ENCODE measurements at places on chromosomes 5 and 9.

GRCh38 chr9:76090330-76090729, 199.9 kb downstream of the PCSK5 start:
- no peak for DNase-seq
- H3K36me3 ChIP-seq, result no peaks in the 10 kb centered on the region
- no peaks in the 10 kb centered on the region for H3K27me3 ChIP-seq
- H3K4me1 ChIP-seq, result no peaks in the 10 kb centered on the region

DNA sequence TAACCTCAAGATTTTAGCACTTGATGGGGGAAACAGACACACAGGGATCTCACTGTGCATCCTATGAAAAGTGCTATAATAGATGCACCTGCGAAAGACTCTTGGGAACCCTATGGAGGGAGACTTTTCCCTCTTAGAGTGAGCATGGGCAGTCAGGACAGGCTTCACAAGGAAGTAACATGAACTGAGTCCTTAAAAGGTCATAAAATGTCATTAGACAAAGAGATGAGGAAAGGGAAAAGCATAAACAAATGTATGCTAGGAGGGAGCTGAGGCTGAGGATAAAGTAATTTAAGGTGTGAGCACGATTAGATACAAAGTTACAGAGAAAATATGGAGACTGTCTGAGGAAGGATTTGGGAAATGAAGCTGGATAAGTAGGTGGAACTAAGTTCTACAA, 60.6 kb upstream of the MIER3 start:
- no peak overlapping the region for H3K4me3 ChIP-seq
- DNase-seq, result no peak
- no peaks in the 10 kb centered on the region for H3K36me3 ChIP-seq

GRCh38 chr9:82957529-82958379, 105.2 kb downstream of the RASEF start:
- H3K27me3 ChIP-seq, result no peaks in the 10 kb centered on the region
- no peak overlapping the region for H3K27ac ChIP-seq
- H3K4me1 ChIP-seq, result no peaks in the 10 kb centered on the region
- no peak overlapping the region for H3K4me3 ChIP-seq
- no peaks in the 10 kb centered on the region for H3K36me3 ChIP-seq

DNA sequence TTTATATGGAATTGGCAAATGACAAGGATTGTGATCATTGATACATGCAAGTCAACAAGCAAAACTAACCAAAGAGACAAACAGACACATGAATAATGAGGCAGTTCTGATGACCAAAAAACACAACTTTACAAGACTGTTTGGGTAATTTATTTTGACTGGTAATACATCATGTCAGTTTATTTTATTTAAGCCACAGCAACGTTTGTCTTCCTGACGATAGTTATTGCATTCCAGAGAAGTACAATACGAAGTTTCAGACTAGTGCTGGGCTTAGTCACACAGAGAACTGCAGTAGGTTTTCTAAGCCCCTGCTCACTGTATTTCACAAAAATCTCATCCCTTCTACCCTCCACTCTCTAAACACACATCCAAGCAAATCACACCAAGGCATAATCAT, 514.2 kb downstream of the RAB3C start:
- H3K27me3 ChIP-seq, result no peaks in the 10 kb centered on the region
- no peaks in the 10 kb centered on the region for H3K36me3 ChIP-seq
- H3K27ac ChIP-seq, result no peak overlapping the region
- no peaks in the 10 kb centered on the region for H3K4me1 ChIP-seq
- H3K4me3 ChIP-seq, result no peak overlapping the region

GRCh38 chr9:95649801-95650213, 133.0 kb upstream of the PTCH1 start:
- no peaks in the 10 kb centered on the region for H3K4me1 ChIP-seq
- H3K4me3 ChIP-seq, result no peak overlapping the region
- no peak overlapping the region for H3K27ac ChIP-seq

- H3K27me3 ChIP-seq, result no peaks in the 10 kb centered on the region
- H3K27ac ChIP-seq, result no peak overlapping the region
- no peak overlapping the region for H3K4me3 ChIP-seq
- H3K36me3 ChIP-seq, result no peaks in the 10 kb centered on the region
- peak; percentile 78 for DNase-seq
Measured at GRCh38 chr5:40904205-40904993, 4.9 kb upstream of the C7 start.

DNA sequence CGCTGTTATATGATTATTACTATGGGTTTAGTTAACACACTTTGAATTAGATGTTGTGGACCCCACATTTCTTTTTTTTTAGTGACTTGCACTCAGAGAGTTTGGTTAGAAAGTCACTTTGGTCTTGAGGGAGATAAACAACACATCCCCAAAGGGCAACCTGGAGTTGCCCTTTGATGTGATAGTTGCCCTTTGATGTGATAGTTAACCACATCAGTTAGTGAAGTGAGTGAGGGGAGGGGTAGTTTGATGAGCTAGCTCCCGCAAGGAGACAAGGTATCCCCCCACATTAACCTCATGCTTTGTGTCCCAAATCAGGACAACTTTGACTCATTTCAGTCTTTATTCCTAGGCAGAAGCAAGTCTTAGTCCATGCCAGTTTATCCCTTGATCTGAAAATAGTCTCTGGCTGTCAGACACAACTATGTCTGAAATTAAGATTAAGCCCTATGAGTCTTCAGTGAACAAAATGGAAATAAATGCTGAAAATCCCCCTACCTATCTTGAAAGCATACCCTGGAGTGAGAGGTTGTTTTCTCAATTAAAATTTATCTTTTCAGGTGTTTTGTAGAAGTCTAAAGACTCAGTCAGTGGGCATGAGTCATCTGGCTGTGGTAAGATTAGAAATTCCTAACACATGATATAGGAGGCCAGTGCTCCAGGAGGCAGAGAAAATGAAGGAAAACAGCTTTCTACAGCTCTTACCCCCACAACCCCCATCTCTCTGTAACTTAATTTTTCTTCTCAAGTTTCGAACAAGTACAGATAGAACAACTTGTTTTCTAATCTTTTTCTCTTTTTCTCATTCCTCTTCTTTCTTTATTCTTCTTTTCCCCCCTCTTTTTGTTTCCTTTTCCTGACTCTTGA, 208.9 kb upstream of the DMRTA1 start:
- H3K4me3 ChIP-seq, result no peak overlapping the region
- H3K36me3 ChIP-seq, result no peaks in the 10 kb centered on the region
- H3K27me3 ChIP-seq, result no peaks in the 10 kb centered on the region
- DNase-seq, result no peak

DNA sequence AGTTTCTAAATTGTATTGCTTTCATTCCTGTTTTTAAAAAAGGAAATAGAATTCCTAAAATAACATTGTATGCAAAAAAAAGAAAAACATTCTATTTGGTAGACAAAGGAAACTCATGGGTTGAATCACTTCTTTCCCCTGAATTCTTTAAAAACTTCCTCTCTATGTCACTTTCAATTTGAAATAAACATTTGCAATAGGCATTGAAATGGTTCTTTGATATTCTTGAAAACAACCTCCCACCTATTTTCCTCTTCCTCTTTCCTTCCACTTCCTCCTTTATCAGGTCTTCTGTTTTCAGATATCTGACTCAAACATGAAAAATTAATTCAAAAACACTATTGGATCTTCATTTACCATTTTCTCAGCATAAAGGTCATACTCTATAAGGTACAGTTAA, 442.0 kb upstream of the MEF2C start:
- no peaks in the 10 kb centered on the region for H3K36me3 ChIP-seq
- no peak overlapping the region for H3K4me3 ChIP-seq
- no peaks in the 10 kb centered on the region for H3K27me3 ChIP-seq

- no peak overlapping the region for H3K4me3 ChIP-seq
- H3K36me3 ChIP-seq, result no peaks in the 10 kb centered on the region
- H3K27ac ChIP-seq, result no peak overlapping the region
Measured at GRCh38 chr5:125526966-125527365, 780.5 kb upstream of the ZNF608 start.

- no peak overlapping the region for H3K4me3 ChIP-seq
- no peak overlapping the region for H3K27ac ChIP-seq
- no peaks in the 10 kb centered on the region for H3K36me3 ChIP-seq
- no peaks in the 10 kb centered on the region for H3K27me3 ChIP-seq
- no peak for DNase-seq
Measured at GRCh38 chr5:78879516-78879915, 105.6 kb downstream of the ARSB start.

DNA sequence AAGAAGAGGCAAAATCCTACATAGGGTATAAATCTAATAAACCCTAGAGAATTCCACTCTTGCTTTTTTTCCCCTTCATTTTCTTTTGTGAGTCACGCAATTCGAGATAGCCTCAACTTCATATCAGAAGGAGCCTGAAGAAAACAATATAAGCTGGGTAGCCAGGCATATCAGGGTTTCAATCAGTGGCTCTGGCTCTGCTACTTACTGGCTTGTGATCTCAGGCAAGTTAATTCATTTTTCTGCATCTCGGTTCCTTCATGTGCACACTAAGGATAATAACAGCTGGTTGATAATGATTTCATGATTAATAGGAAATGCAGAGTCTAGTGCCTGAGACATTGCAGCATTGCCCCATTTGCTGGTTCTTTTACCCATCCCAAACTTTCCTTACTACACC, 46.5 kb upstream of the ASTN2 start:
- DNase-seq, result no peak
- no peaks in the 10 kb centered on the region for H3K36me3 ChIP-seq
- no peak overlapping the region for H3K4me3 ChIP-seq
- no peak overlapping the region for H3K27ac ChIP-seq
- no peaks in the 10 kb centered on the region for H3K4me1 ChIP-seq
- no peaks in the 10 kb centered on the region for H3K27me3 ChIP-seq

GRCh38 chr5:71783891-71784290, 64.8 kb downstream of the CARTPT start:
- H3K27me3 ChIP-seq, result no peaks in the 10 kb centered on the region
- H3K36me3 ChIP-seq, result no peaks in the 10 kb centered on the region
- H3K4me1 ChIP-seq, result no peaks in the 10 kb centered on the region
- no peak overlapping the region for H3K27ac ChIP-seq
- DNase-seq, result no peak

DNA sequence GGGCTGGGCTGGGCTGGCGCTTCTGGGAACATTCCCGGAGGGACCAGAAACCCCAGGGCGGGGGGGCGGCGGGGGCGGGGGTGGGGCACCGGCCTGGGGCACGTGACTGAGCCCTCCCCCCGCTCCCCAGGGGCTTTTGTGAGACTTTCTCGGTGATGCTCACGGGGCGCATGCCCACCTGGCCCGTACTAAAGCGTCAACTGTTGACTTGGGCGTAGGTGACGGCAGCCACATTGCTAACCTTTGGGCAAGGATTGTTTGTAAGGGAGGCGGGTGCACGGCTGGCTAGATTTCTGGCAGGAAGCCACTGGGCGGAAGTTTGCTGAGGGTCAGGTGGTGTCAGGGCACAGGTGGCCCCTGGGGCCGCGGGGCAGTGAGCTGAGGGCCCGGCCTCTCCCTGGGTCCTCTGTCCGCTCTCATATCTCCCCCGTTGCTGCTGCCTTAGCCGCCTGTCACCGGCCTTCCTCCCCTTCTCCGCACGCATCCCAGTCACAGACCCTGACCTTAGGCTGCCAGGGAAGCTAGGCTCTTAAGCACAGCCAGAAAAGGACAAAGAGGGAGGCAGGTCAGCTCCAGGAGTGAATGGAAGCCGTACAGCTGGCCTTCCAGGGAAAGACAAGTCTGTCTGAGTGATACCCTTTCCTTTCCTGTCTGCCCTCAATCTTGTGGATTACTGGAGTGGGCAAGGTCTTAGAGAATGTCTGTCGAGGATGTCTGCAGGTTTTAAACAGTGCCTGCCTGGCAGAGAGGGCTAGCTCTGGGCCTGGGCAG, 812 bp downstream of the CACFD1 start:
- peak overlapping the region; percentile 84 for H3K4me3 ChIP-seq
- peaks cover 22% of the 10 kb centered on the region for H3K4me1 ChIP-seq
- H3K27ac ChIP-seq, result peak overlapping the region; percentile 93
- H3K36me3 ChIP-seq, result no peaks in the 10 kb centered on the region
- no peaks in the 10 kb centered on the region for H3K27me3 ChIP-seq
